Epithelial cell of proximal tubule (primary cell): ENCODE measurements at places on chromosomes 1 and 21. TPM values are rescaled to one million over a fixed set of nuclear protein-coding genes. Genes with fewer than 3 reads are reported as not detected.

DNA sequence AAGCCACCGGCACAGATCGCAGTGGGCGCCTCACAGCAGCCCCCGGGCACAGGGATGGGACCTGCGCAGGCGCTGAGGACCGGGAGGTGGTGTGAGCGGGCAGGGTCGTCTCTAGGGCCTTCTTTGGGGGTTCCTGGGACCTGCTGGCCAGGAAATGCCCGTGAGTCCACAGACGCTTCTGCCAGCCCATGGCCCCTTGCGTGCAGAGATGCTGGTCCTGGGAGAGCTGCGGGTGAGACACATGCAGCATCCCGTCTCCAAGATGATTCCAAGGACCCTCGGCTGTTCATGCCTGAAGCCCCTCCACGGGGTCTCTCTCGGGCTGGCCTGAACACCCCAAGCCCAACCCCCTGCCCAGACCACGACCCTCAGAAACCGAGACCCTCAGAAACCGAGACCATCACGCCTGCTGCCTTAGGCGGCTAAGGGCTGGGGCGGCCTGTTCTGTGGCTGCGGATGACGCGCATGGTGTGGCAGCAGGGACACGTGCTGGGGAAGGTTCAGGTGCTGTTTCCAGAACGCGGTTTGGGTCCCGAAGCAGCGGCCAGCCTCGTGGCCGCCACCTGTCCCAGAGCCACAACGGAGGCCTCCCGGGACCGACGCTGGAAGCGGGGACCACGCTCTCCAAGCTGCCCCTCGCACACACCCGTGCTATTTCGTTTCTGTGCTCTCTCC is 23.0 kb downstream of the CFAP74 start:
- no peak for DNase-seq

GRCh38 chr1:94654459-94654858 is 112.9 kb upstream of the F3 start:
- DNase-seq = no peak

Gene SH3BGR
- total RNA-seq = 0.63 and 1.0 TPM in 2 replicates

Gene C2CD4D
- total RNA-seq = 0.94 and 1.0 TPM in 2 replicates

Gene SPRR1A
- total RNA-seq = not detected in 2 replicates

- DNase-seq = no peak
These were observed 2.4 kb upstream of the FAM110D start for GRCh38 chr1:26156285-26157038.
